ENCODE measurements at places on chromosomes 4 and X.

DNA sequence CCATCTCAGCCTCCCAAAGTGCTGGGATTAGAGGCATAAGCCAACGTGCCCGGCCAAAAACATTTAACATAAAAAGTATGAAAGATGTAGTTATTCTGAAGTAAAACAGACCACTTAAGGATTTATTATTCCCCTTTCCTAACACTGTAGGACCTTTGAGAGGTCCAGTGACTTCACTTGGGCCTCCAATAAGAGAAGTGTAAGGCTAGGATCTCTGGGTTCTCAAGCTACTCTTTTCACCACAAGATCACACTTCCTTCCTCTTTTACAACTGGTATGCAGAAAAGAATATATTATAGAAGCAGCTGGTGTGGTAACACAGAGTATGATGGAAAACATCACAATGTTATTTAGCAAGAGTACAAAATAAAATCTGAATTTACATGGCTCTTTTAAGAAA, 30.2 kb upstream of the CCNG2 start:
- DNase-seq: no peak

GRCh38 chr4:187444061-187444460, 551.5 kb upstream of the ZFP42 start:
- DNase-seq: no peak

DNA sequence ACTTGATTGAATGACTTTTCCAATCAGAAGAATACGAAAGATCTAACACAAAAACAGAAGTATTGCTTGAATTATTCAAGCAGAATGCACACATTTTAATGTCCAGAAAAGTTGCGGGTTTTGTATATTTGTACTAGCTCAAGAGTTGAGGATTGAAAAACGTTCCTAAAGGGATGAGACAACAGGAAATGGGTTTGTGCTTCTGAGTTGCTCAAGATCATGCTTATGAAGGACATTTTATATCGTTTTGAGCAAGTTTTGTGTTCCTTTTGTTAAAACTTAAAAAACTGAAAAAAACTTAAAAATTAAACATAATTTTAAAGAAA, 353 bp upstream of the SMIM10 start:
- no peak for DNase-seq

- DNase-seq: no peak
These were observed 60.1 kb upstream of the NAP1L5 start for GRCh38 chr4:88757776-88758175.

- DNase-seq: no peak
These were observed 17.4 kb downstream of the C4orf51 start for GRCh38 chr4:145697332-145697731.

- DNase-seq: no peak
These were observed 32.9 kb upstream of the STX18 start for GRCh38 chr4:4574792-4575191.

DNA sequence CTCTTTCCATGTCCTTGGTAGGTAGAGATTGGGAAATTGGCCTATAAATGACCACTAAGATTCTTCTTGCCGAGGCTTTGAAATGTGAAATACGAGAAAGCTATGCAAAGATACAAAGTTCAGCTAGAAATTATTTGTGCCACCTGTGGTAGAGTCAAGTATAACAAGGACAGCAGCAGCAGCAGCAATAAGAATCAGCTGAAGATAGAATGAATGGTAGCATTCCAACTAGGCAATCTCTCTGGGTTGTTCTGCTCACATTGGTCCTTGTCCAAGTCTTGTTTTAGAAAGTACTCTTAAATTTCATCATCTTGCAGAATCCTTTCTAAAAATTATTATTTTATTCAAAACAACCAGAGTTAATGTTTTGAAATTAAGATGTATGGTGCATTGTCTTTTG, 67.8 kb upstream of the PCDH10 start:
- no peak for DNase-seq

DNA sequence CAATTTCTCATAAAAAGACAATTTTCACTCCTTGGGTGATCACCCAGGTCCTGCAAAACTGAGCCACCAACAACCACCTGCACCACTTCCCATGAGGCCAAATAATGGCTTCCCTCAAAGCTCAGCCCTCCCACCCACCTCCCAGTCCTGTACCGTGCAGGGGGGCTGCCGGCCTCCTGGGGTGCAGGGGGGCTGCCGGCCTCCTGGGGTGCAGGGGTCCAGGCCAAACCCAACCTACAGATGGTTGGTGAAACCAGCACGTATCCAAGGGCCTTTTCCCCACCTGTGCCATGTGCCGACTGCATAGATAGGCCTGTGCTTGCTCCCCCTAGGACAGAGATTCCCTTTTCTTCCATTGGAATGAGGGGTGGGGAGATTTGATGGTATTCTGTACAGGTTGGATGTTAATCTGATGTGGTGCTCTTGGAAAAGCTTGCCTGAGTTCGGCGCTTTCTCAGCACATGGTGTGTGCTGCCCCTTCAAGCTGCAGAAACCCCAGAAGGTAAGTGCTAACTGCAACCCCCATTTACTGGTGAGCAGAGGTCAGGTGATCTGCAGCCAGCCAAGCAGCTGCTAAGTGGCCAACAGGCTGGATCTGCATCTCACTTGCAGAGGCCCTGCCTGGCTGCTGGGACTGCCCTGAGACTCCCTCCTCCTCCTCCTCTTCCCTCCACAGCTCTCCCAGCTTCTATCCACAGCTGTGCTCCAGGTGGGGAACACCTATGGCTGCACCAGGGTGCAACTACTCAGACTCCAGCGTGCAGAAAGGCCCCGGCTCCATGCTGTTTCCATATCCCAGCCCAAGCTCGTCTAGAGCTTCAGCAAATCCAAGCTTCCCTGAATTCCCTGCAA, 38.8 kb downstream of the FRG1 start:
- no peak for DNase-seq

DNA sequence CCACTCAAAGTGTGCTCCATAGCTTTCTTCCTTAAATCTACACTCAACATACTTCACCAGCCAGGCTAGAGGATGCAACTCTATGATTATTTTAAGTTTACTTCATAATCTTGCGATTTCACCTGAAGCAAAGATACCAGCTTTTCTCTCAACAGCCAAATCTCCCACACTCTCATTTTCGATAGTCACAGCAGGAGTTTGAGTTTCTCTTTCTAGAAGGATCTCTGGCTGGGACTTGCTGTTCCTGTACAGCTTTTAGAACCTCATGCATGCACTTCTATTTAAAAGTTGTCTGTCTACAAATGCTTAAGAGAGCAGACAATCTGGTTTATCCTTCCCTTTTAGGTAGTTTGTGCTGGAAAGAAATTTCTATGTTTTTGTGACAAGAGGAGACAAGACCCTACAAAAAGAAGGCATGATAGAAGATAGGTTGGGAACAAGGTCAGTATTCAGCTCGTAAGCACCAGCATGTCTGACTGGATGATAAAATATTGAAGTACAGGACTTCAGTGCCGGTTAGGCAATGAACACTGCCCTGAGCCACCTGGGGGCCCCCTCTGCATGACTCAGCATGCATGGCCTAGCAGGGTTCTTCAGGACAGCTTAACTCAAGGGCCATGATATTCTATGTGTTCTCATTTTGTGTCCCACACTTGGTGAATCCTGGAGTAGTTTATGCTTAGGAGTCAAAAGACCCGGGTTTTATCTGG, 65.6 kb downstream of the ATXN3L start:
- no peak for DNase-seq

GRCh38 chrX:31988975-31989374, 917.1 kb upstream of the FTHL17 start:
- no peak for DNase-seq

- no peak for DNase-seq
These were observed 53.0 kb downstream of the PTCHD1 start for GRCh38 chrX:23387550-23388184.

DNA sequence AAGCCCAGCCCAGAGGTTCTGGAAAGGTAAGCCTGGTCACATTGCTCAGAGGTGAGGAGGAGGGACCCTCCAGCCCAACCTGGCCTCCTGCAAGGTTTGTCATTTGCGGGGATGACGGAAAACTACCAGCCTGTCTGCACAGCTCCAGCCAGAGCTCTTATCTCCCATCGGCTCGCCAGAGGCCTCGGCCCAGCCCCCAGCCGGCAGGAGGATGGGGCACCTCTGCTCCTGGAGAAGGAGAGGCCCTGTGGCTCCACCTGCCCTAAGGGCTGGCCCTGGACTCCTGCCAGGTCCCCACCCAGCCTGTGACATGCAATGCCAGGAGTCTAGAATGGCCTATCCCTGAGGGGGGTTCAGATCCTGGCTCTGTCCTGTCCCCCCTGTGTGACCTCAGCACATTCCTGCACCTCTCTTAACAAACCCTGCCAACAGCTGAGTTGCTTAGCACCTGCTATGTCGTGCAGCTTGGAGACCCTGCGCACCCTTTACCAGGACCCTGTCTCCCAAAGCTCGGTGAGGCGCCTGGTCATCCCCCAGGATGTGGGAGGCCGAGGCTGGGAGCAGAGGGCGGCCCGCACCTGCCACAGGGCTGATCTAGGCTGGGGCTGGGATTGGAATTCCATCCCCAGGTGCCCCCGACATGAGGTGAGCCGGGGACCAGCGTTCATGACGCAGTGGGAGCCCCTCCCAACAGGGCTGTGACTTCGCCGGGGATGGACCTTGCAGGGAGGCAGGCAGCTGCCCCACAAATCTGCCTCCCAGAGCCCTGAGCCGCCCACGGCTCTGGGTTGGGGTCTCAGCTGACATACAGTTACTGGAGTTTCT, 14.4 kb downstream of the ADRA2C start:
- DNase-seq: no peak

GRCh38 chrX:71941776-71942175, 31.1 kb downstream of the NHSL2 start:
- no peak for DNase-seq

DNA sequence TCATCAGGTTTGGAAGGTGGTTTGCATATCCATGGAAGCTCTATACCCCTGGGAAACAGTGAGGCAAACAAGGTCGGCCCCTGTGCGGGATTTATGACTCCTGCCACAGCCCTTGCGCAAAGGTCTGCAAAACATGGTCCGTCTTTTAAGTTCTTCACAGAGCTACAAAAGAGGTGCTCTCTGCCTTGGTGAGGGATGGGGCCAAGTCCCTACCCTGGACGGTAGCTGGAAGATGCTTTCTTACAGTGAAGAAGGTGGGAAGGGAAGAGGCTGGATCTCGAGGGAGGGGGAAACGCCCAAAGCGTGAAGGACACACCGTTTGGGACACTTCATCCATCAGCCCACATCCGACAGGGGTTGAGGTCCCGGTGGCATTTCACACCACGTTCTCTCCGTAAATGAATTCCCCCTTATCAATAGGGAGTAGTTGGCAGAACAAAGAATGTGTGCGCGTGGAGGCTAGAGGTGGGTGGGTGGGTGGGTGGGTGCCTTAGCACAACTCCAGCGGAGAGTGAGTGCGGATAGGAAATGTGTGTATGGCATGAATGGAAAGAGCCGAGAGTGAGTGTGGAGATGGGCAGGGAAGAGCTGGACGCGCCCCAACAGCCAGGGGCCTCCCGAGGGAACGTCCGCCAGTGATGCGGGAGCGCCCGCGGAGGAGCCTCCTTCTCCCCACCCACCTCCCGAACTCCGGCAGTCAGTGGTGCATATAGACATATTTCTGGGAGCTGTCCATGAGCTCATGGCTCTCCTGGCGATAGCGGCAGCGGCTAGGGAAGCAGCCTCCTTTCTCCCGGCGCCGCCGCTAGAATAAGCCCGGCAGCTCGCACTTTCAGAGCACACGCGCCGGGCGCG, 68.3 kb downstream of the LARP7 start:
- peak; percentile 10 for DNase-seq

DNA sequence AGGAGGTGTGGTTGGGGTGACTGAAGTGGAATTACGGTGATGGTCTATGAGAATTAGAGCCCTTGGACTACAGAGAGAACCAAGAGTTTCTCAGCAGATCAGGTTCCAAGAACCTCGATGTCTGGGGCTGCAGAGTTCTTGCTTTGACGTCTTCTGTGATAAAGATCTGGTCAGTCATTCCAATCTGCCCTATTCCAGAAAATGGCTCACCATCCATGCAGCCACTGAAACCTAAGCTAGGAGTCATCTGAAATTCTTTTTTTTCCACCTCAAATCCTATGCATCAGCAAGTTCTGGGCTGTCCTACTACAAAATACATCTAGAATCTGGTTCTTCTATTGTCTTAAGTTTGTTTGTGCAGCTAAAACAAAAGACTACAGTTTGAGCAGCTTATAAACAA, 254.4 kb upstream of the PGRMC2 start:
- DNase-seq: no peak

- no peak for DNase-seq
These were observed 33.4 kb downstream of the SYTL4 start for GRCh38 chrX:100698551-100698950.

DNA sequence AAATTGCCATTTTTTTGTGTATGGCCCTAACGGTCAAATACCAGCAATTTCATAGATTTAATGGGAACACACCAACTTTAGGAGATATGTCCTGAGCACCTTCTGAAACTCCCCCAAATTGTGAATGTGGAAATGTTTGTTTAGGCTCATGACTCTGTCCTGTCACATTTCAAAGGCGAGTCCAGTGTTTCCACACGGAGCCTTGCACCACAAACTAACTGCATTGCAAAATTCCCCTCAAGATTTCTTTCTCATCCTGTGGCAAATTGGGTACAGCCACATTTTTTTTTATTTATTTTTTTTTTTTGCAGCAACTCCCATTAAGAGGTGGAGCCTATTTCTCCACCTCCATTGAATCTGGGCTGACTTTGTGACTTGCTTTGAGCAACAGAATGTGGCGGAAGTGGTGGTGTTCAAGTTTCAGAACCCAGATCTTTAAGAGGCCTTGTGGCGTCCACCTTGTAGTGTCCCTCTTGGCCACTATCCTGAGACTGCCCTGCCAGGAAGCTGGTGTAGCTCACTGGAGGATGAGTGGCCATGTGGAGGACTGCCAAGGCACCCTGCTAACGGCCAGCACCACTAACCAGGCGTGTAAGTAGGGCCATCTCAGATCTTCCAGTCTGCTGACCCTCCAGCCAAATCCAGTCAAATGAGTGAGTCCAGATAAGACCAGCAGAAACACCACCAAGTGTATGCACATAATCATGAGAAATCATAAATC, 172.4 kb upstream of the SCML1 start:
- DNase-seq: no peak

- no peak for DNase-seq
These were observed 87.6 kb downstream of the DCUN1D4 start for GRCh38 chr4:51930557-51930956.

DNA sequence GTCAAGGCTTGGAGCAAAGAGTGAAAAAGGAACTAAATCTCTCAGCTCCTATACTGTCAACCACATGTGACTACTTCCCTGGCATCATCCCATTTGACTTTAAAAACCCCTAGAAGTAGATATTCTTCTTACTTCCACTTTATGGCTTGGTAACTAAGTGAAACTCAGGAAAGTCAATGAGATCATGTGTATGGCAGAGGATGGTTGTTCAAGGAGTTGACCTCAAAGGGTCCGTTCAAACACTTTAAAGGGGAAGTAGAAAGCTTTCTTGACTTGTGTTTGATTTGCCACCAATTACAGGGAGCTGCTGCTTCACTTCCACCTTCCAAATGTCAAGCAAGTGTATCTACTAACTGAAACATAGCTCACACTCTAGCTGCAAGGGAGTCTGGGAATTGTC, 187.2 kb downstream of the RAB28 start:
- no peak for DNase-seq

GRCh38 chr4:8477676-8478075, 37.1 kb downstream of the TRMT44 start:
- DNase-seq: no peak

GRCh38 chr4:157265281-157265680, 44.8 kb downstream of the GRIA2 start:
- DNase-seq: no peak

- DNase-seq: no peak
These were observed 295.9 kb upstream of the CASK start for GRCh38 chrX:42219231-42219630.
